GM23248 (cell line): ENCODE measurements at places on chromosomes 13 and 19.

DNA sequence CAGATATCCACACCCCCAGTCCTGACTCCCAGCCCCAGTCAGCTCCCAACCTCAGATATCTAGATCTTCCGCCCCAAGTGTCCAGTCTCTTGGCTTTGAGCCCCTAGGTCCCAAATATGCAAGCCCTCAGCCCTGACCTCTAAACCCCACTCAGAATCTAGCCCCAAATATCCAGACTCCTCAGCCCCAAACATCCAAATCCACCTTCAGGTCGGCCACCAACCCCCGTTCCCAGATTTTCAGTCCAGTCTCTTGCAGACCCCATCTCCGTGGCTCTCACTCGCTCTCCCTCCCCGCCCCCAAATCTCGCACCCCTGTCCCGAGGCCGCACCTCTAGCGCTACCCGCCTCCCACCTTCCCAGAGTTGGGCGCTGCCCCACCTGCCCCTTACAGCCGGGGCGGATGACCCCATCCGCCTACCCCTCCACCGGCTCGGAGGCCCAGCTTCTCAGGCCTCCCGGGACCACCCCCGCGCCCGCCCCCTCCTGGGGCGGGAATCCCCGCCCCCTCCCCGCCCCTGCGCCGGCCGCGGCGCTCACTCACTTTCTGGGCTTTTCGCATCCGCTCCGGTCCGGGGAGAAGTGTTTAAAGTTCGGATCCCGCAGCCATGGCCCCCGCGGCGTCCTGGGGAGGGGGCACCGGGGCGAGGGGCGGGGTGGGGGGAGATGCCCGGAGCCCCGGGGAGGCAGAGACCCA lies 604 bp downstream of the ERFL start:
- DNase-seq, result no peak

DNA sequence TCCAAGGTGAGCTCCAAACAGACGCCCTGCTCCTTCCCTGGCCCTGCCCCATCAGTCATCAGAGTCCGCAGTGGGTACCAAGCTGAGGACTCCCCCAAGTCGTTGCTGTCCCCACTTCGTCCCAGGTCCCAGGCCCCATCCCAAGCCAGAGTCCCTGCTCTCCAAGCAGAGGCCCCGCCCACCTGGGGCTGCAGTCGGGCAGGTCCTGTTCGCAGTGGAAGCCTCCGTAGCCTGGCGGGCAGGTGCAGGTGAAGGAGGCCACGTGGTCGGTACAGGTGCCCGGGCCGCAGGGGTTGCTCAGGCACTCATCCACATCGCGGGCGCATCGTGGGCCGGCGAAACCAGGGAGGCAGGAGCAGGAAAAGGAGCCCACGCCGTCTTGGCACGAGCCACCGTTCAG lies 19.4 kb downstream of the NOTCH3 start:
- no peak for DNase-seq

GRCh38 chr19:34184880-34185491 lies 12.7 kb downstream of the LSM14A start:
- DNase-seq, result peak; percentile 39

- peak; percentile 16 for DNase-seq
Measured at GRCh38 chr19:15488489-15489226, 9.4 kb upstream of the PGLYRP2 start.

DNA sequence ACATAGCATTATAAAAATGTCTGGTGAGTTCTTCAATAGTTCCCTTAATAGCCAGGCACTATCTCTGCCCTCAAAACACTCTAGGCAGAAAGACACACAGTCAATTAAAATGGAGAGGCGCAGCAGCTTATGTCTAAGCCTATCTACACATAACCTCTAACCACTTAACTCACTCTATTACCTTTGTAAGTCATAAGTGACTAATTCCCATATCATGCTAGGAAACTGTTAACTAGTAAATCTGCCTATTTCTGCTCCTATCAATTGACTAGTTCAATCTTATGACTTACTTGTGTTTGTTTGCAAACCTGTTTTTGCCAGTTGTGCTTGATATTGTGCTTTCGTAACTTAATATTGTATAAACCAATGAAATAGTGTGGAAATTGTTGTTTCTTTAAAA lies 3.2 kb downstream of the CCDC122 start:
- DNase-seq, result no peak

GRCh38 chr13:31441800-31442510 lies 242.2 kb downstream of the B3GLCT start:
- DNase-seq, result no peak

GRCh38 chr13:43354153-43354945 lies 331.0 kb downstream of the DNAJC15 start:
- no peak for DNase-seq

DNA sequence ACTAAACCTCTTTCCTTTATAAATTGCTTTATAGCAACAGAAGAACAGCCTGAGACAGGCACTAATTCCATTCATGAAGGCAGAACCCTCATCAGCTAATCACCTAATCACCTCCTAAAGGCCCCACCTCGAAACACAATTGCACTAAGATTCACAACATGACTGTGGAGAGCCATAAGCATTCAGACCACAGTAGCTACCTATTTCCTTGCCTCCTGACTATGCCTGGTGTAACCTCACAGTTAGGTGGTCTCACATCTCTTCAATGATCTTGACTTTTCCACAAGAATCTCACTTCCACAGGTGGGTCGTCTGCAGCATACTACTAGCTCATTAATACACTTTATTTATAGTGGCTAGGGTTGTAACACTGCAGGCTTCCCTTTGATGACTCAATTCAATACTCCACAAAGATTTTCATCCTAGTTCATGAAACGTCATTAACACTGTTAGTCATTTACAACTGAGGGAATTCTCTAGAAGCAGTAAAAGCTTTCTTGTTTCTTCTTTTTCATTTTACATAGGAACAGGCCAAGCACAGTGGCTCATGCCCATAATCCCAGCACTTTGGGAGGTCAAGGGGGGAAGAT lies 27.1 kb downstream of the STK24 start:
- DNase-seq, result peak; percentile 58

- peak; percentile 22 for DNase-seq
Measured at GRCh38 chr13:24625870-24626849, 54.0 kb upstream of the ATP12A start.

GRCh38 chr13:25165663-25166062 lies 6.4 kb downstream of the AMER2 start:
- no peak for DNase-seq

DNA sequence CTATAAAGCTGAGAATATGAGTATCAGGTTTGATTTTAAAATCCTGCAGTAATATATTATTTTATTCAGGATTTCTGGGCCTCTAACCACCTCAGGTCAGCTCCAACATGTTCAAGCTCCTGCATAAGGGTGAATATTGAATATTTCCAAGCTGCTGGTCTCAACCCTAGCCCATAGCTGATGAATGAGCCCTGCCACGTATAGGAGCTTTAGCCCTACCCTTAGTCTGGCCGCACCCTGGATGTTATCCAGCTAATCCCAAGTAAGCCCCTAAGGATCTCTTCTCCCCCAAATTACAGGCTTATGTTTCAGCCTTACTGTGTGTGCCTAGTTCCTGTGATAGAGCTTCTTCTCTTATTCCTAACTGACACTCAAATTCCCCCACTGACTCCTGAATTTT lies 240.6 kb downstream of the KCTD12 start:
- no peak for DNase-seq

GRCh38 chr13:76813891-76814290 lies 72.3 kb downstream of the KCTD12 start:
- no peak for DNase-seq

GRCh38 chr19:37353968-37354367 lies 16.9 kb upstream of the ZNF527 start:
- DNase-seq, result no peak

GRCh38 chr13:30618186-30618929 lies 638 bp downstream of the USPL1 start:
- DNase-seq, result peak; percentile 50

DNA sequence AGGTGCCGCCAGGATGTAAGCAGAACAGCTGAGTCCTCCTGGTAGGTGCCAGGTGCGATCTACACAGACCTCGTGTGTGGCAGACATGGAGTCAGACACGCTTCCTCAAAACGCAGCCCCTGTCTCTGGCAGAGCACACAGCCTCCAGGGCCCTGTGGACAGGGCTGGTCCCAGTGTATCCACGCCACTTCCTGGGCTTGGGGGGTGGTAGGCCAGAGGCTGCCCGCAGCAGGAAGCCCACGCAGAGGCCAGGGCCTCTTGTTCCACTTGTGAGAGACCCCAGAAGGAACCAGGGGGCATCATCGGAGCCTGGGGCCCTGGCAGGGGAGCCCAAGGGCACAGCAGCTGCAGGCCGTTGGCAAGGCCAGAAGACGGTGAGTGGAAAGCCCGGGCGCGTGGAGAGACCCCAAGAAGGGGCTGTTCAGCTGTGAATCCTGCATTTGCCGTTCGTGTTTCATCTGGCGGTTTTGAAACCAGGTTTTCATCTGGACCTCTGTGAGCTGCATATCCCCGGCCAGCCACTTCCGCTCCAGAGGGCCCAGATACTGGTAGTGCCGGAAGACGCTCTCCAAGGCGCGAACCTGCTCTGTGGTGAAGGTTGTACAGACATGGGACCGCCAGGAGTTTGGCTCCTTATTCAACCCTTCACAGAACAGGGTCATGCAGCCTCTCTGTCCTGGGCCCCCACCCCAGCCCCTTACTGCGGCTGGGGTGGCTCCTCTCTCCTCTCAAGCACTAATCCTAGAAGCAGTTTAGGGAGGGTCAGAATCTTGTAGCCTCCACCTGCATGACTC lies 25.1 kb upstream of the SLITRK1 start:
- DNase-seq, result no peak

DNA sequence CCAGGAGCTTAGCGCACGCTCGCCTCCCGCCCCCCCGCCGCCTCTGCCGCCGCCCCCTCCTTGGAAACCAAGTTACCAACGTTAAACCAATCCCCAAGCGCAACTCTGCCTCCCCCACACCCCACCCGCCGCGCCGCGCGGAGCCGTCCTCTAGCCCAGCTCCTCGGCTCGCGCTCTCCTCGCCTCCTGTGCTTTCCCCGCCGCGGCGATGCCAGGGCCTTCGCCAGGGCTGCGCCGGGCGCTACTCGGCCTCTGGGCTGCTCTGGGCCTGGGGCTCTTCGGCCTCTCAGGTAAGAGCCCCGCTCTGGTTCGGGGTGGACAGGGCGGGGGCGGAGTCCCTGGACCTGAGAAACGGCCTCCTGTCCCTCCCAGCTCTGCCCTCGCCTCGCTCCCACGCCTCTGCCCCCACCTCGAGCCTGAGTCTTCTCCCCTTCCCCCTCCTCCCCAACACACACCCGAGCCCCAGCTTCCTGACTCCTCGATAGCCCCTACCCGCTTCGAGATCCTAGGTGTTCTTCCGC lies at the start of gene ICAM5:
Gene ICAM5 (plus strand): TSS at position 117 of the 521 bp plus-strand sequence. CDS start 92 bp downstream, at position 209.
- peak; percentile 74 for DNase-seq

DNA sequence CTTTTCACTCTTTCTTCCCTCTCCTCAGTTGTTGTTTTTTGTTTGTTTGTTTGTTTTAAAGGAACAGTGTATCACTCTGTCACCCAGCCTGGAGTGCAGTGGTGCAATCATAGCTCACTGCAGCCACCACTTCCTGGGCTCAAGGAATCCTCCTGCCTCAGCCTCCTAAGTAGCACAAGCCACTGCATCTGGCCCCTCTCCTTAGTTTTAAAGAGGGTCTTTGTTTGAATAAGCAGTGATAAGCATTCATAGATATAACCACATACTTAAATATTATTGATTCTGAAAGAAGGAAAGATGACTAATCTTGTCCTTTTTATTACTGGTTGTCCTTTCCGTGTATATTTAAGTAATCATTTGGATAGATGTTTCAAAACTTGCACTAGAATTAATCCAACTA lies 26.7 kb downstream of the ERCC5 start:
- no peak for DNase-seq

- peak; percentile 22 for DNase-seq
Measured at GRCh38 chr13:20654156-20654555, 49.3 kb upstream of the IL17D start.

DNA sequence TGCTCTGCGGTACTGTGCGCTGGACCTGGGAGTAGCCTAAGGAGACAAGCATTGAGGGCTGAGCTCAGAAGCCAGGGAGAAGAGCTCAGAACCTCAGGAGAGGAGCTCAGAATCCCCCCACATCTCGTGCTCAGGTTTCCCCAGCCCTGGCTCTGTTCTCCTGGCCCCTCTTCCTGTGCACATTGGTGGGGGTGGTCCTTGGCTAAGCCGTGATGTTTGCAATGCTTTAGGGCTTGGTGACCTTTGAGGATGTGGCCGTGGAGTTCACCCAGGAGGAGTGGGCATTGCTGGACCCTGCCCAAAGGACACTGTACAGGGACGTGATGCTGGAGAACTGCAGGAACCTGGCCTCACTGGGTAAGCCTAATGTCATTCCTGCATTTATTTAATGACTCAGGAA lies 6.6 kb downstream of the ZNF557 start:
- no peak for DNase-seq

GRCh38 chr19:47133021-47133471 lies 2.4 kb downstream of the SAE1 start:
- DNase-seq, result no peak

DNA sequence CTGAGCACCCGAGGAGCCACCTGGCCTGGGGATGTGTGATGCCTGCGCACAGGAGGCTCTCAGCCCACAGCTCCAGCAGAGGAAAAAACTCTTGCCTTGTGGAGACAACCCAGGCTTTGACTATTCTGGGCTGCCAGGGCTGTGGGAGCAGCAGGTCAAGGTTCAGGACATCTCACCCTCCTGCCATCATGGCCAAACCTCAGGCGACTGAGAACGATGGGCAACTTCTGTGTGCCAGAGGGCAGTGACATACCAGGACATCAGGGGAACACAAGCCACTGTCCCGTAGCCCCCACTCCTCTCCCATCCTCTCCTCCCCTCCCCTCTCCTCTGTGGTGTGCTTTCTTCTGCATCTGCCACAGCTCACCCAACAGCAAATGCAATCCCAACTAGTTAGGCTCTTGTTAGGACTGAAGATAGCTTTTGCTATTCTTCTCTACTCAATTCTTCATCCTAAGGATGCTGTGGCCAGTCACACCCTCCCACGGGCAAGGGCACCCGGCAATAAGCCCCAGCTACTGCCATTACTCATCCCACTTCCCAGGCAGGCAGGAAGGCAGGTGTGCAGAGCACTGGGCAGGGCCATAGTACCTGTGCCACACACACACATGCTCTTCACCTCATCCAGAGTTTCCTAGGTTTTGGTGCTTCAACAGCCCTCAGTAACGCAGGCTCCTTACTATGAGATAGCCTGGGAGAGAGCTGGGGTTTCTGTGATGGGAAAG lies 16.8 kb downstream of the ELL start:
- DNase-seq, result no peak

- DNase-seq, result peak; percentile 67
Measured at GRCh38 chr19:47509973-47510372, 4.9 kb downstream of the NAPA start.

DNA sequence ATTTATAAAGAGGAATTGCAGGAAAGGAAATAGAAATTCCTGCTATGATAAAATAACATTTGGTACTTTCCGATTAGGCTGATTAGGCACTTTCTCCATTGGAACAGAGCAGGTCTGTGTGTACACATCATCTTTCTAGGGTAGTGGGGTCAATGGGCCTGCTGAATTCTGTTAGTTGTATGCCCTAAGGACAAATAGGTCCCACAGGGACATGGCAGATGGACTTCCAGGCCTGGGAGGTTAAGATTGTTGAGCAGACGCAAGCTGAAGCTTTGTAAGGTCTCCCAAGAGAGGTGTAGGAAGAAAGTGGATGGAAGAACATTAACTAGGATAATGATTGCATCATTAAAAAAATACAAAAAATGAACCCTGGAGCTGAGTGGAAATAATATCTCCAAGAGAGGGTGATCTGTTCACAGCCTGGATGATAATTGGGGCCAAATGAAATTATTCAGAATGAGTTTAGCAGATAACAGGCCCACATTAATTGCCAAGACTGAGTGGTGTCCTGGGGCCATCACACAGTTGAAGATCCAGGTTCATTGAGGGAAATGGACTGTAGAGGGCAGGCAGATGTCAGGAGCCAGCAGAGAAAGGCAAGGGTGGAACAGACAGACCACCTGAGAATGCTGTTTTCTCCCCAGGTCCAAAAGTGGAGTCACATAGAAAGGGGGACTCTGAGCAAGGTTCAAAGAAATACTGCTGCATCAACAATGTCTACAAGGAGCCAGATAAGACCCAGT lies 215.1 kb downstream of the DNAJC15 start:
- DNase-seq, result no peak
